ENCODE measurements at places on chromosomes 5 and 9.

DNA sequence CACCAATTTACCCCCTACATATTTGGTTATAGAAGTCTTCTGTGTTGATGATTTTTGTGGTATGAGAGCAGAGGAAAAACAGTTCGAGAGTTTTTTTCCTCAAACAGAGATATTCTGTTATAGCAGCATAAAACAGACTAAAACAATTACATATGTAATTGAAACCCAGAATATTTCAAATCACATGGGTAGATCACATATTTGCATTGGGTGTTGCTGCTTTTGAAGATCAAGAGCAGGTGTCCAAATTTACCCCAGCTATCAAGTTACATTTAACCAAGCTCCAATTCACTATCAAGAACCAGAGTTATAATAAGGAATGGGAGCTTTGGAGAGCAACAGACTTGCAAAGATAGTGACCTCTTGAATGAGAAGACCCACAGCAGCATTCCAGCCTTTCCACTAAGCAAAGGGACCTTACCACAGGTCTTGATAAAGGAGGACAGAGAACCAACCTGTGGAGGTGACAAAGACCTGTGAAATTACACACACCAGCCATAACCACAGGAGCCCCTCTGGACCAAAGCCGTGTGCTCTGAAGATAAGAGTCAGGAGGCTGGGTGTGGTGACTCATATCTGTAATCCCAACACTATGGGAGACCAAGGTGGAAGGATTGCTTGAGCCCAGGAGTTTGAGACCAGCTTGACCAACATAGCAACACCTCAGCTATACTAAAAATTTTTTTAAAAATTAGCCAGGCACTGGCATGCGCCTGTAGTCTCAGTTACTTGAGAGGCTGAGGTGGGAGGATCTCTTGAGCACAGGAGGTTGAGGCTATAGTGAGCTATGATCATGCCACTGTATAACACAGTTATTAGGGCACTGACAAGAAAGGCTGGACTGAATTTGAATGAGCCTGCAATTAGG, 4.0 kb upstream of the CCL28 start:
- DNase-seq = no peak

DNA sequence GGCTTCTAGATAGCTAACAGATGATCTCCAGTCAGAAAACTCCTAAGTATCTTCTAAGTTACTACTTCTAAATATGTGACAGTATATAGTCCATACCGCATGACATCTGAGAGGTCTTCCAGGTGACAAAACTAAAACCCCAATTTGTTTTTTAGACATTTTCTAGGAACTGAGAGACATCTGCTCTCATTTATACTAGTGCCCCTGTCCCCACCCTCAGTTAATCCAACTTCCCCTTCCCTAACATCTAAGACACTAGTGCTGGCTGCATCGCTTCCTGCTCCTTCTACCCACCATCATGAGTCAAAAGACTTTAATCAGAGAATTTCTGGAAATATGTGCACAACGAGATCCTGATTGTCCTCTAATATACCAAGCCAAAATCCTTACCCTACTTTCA, 37.9 kb downstream of the FBXW11 start:
- DNase-seq = no peak

- peak; percentile 46 for DNase-seq
Observed at GRCh38 chr5:175859916-175860315, 11.5 kb upstream of the CPLX2 start.

- DNase-seq = no peak
Observed at GRCh38 chr9:121783521-121784507, 132.4 kb downstream of the DAB2IP start.

DNA sequence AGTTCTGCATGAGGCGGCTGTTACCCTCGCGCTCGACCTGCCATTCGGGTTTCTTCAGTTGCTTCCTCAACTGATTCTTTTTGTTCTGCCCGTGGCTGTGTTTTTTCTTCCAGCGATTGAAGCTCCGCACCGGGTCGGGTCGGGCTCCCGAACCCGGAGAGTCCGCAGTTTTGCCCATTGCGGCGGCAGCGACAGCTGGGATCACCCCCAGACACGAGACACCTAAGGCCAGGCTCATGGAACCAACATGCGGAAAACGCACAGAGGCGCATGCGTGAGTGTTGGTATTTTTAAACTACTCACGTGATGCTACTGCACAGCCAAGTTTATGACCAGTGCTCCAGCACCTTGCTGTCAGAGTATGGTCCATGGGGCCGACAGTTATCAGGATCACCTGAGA, 100.0 kb downstream of the SPATA31D1 start:
- DNase-seq = no peak
